Hematopoietic multipotent progenitor cell (in vitro differentiated cells): ENCODE measurements at places on chromosomes 4 and X.
A peak's percentile ranks its signal among the peaks of the same experiment; 100 is the strongest.

DNA sequence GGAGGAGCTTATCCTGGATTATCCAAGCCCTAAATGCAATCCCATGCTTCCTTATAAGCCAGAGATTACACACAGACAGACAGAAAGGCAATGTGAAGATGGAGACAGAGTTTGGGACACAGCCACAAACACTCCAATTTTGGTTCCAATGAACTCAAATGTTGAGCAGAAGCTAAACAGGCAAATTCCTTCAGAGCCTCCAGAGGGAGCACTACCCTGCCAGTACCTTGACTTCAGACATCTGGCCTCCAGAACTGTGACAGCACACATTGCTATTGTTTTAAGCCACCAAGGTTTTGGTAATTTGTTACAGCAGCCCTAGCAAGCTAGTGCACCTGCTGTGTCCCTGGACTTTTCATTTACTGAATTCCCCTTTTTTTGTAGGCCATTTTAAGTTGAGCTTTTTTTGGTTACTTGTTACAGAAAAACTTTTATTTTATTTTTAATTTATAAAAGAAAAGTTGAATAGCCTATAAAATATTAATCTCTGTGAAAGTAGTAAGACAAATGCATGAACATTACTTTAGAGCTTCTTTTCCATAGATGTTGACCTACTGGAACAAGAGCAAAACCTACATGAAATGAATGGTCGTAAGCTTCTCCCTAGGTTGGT is 33.4 kb upstream of the SRD5A3 start:
- DNase-seq = no peak

DNA sequence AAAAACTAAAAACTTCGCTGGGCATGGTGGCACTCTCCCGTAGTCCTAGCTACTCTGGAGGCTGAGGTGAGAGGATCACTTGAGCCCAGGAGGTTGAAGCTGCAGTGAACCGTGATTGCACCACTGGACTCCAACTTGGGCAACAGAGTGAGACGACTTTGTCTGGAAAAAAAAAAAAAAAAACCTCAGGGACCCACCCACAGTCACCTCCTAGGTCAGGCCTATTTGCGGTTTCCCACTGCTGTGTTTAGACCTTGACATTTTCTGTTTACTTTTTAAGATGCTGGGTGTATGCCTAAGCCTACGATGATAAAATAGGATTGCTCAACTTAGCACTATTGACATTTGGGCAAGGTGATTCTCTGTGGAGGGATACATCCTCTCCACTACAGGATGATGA is 197.4 kb upstream of the TBL1X start:
- DNase-seq = no peak

DNA sequence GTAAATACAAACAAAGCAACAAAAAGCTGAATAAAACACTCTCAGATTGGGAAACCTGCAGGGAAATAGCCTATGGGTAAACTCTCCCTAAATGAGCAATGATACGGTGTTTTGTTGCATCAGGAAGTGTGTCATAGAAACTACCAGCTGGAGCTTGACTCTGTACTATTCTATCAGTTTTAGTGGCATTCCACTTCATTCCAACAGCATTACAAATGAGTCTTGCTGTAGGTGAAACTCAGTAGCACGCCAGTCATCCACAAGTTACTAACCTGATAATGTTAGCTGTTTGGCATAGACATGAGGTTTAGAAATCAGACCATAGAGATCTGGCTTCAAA is 24.9 kb downstream of the FGFBP1 start:
- no peak for DNase-seq

GRCh38 chr4:111283066-111283677 is 660.3 kb upstream of the PITX2 start:
- DNase-seq = peak; percentile 79

- no peak for DNase-seq
Measured at GRCh38 chr4:48093991-48094416, 40.0 kb downstream of the TXK start.

DNA sequence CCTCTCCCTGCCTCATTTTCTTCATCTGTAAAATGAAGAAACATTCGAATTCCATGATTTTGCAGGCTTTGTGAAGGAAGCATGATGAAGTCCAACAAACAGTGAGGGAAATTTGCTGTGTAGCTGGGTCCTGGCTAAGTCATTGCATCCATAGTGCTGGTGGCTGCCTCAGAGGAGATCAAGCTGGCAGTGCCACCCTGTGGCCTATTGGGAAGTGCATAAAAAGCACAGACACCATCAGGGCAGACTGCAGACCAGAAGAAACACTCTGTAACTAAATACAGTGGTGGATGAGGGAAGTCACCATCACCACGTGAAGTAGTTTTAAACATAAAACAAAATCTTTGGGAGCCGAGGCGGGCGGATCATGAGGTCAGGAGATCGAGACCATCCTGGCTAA is 40.7 kb upstream of the DDX3X start:
- DNase-seq = peak; percentile 29

DNA sequence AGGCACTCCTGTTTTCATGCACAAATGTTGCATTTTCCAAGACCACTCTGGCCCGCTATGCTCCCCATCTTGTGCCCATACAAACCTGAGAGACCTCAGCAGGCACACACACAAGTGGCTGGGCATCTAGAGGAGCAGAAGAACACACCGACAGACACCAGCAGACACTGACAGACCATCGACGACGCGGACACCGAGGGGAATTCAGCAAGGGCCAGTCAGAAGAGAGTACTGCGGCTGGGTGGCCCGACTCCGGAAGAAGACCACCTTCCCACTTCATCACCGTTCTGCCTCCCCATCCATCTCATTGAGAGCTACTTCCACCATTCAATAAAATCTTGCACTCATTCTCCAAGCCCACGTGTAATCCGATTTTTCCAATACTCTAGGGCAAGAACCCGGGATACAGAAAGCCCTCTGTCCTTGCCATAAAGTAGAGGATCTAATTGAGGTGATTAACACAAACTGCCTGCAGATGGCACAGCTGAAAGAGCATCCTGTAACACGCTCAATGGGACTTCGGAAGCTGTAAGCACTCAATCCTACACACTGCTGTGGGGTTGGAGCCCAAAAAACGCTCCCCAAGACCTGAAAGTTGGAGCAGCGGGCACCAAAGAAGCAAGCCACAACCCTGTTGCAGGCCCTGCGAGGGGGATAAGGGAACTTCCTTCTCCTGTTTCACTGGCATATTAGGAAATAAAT is 780.9 kb downstream of the ARAP2 start:
- no peak for DNase-seq

DNA sequence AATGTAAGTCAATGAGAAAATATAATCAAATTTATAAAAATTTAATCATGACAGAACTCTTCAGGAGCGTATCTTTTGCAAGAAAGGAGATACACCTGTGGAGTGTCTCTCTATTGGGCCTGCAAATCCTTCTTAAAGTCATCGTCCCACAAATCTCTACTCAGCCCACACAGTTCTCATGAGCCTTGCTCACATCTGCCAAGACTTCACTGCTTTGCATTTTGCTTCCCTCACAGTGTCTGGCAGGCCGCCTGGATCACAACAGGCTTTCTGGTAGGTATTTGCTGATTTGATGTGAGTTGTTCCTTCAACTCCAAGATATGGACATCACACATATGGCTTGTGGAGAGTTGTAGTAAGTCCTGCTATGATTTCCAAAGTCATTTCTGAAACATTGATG is 183.1 kb upstream of the ARX start:
- no peak for DNase-seq

DNA sequence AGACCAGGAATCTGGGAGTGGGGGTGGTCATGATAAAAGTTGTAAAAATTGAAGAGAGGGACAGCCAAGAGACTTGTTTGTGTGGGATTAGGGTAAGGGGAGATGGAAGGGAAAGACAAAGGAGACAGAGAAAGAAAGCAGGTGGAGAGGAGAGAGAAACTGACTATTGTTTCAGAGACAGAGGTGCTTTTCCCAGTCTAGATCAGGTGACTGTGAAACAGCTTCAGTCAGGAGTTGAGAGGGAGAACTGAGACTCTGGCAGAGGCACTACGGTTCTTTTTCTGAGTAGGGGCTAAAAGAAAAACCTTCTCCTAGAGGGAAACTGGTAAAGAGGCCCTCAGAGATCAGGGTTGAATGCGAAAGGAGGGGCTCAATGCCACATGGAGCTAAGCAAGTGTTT is 106.4 kb downstream of the KDR start:
- DNase-seq = no peak

GRCh38 chrX:17669891-17670290 is 67.4 kb upstream of the SCML1 start:
- DNase-seq = no peak

DNA sequence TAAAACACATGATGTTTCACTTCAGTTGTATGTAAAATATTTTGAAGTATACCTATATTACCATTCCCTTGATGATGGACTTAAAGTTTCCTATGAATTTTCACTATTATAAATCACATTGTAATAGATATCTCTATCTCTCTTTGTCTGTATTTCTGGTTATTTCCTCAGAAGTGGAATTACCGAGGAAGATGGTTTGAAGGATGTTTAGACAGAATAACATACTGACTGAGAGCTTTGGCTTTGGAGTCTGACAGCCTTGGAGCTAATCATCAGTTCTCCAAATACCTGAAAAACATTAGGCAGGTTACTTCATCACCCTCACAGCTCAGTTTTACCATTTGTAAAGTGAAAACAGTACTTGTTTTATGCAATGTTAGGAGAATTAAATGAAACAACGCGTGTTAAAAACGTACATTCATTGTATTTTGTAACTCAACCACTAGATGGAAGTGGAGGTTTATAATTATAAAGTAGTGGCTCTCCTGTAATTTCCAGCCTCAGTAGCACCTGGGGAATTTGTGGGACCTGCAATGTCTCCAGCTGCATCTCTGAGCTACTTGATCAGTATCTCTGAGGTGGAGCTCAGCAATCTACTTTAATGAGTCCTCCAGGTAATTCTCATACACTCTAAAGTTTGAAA is 14.3 kb downstream of the JCHAIN start:
- peak; percentile 25 for DNase-seq

DNA sequence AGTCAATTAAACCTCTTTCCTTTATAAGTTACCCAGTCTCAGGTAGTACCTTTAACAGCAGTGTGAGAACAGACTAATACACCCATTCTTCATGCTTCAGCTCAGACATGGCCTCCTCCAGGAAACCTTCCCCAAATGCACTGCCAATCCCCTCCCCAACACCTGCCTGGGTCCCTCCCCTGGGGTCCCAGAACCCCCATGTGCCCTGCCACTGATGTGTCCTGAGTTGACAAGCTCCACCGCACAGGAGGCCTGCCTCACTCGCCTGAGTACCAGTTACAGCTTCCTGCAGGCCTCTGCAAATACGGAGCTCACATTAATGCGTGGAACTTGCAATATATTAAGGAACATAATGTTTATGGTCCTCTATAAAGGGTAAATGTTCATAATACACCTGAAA is 34.9 kb upstream of the CRMP1 start:
- no peak for DNase-seq

DNA sequence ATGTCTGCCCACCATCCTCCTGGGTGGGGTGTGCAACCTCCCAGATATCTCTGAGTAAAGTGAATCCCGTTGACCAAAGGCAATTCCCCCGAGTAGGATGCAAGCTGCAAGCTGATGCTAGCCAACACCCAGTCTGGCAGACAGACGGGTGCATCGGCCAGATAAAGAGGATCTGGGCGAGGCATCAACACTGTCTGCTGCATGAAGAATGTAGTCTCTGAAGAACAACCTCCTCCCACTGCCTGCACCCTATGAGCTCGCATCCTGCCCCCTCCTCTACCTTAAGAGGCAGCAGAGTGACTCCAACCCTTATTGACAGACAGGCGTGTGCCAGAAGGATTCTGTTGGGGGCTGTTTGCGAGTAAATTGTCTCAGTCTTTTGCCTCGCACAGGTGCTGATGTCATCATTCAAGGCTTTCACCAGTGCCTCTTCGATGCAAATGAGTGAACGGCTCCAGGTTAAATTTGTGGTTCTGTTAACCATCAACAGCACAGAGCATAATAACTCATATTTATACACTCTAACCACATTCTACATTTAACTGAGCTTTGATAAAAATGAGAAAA is 546.9 kb downstream of the BCOR start:
- no peak for DNase-seq

- DNase-seq = no peak
Measured at GRCh38 chr4:73844345-73844744, 7.9 kb downstream of the CXCL6 start.

DNA sequence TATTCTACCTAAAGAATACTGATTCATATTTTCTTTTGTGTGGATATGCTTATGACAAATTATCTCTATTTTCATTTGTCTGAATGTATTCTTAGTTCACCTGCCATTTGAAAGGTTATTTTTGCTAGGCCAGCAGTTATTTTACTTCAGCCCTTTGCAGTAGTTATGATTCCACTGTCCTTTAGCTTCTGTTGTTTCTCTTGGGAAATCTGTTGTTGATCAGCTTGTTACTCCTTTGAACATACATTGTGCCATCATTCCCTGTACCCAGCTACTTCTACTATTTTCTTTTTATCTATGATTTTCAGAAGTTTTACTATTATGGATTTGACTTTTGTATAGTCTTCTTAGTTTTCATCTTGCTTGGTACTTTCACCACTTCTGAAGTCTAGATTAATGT is 37.2 kb downstream of the RBM46 start:
- no peak for DNase-seq

GRCh38 chrX:71542411-71542810 is 9.5 kb downstream of the OGT start:
- no peak for DNase-seq

GRCh38 chr4:136750897-136751296 is 781.4 kb downstream of the PCDH18 start:
- DNase-seq = no peak

GRCh38 chr4:126976850-126977632 is 655.7 kb upstream of the INTU start:
- DNase-seq = no peak

- no peak for DNase-seq
Measured at GRCh38 chrX:10217198-10217597, 60.4 kb downstream of the CLCN4 start.

GRCh38 chr4:85632981-85633380 is 158.0 kb downstream of the ARHGAP24 start:
- DNase-seq = no peak

- no peak for DNase-seq
Measured at GRCh38 chr4:184529283-184529682, 54.9 kb upstream of the IRF2 start.

- DNase-seq = no peak
Measured at GRCh38 chr4:14701896-14702295, 300.4 kb upstream of the CPEB2 start.
